SK-N-SH (cell line): ENCODE measurements at places on chromosomes 5 and 9.
A peak's percentile ranks its signal among the peaks of the same experiment; 100 is the strongest.

DNA sequence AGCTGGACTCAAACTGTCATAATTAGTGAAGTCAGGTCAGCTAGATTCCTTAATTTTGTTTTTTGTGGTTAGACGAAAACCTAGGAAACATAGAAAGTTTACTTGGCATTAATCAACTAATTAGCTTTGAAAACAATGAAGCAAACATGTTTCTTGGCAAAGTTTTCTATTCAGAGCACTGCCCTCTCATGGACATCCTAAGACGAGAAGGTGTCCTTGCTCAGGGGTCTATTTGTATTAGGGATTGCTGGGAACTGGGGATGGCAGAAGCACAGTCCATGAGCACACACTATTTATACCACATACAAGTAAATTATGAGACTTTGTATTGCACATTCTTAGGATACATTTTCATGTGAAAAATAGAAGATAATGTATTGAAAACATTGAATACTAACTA, 49.7 kb downstream of the POC5 start:
- no peak for DNase-seq
- H3K4me1 ChIP-seq = no peaks in the 10 kb centered on the region
- H3K4me3 ChIP-seq = no peak overlapping the region
- no peak overlapping the region for H3K27ac ChIP-seq
- 0 out of 2 replicates have a peak, but pooled peaks cover 5% of the 10 kb centered on the region for H3K36me3 ChIP-seq
- H3K27me3 ChIP-seq = no peaks in the 10 kb centered on the region

- no peaks in the 10 kb centered on the region for H3K27me3 ChIP-seq
- H3K4me1 ChIP-seq = no peaks in the 10 kb centered on the region; the same call in 1 of the 2 replicates
- no peak for DNase-seq
- H3K27ac ChIP-seq = no peak overlapping the region
- no peaks in the 10 kb centered on the region for H3K36me3 ChIP-seq
Measured at GRCh38 chr5:95963650-95964410, 2.2 kb upstream of the ELL2 start.

GRCh38 chr5:150001660-150002486, 1.3 kb downstream of the HMGXB3 start:
- H3K4me1 ChIP-seq = peaks cover 13% of the 10 kb centered on the region; the same call in 1 of the 2 replicates
- H3K4me3 ChIP-seq = peak overlapping the region; percentile 83
- peaks cover 25% of the 10 kb centered on the region for H3K36me3 ChIP-seq
- no peaks in the 10 kb centered on the region for H3K27me3 ChIP-seq
- peak overlapping the region; percentile 85 for H3K27ac ChIP-seq

DNA sequence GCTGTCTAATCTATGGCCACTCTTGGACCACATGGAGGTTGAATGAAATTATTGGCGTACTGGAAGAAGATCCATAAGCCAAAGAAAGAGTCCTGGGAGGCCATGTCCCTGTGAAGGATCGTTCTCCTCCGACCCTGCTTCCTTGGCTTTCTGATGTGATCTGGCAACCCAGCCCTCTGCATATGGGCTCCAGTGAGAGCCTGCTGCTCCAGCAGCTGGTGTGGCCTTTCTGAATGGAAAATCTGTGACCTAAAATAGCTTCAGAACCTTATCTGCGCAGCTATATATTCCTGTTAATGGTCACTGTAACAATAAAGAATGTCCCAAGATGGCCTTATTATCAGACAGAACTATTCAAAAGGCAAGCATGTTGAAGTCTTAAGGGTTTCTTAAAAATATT, 40.2 kb upstream of the PHF2 start:
- no peak overlapping the region for H3K27ac ChIP-seq
- peaks cover 56% of the 10 kb centered on the region for H3K36me3 ChIP-seq
- H3K27me3 ChIP-seq = no peaks in the 10 kb centered on the region
- DNase-seq = no peak
- H3K4me3 ChIP-seq = no peak overlapping the region
- H3K4me1 ChIP-seq = no peaks in the 10 kb centered on the region; the same call in 1 of the 2 replicates

GRCh38 chr9:40914772-40915659, 213.5 kb downstream of the FOXD4L6 start:
- no peaks in the 10 kb centered on the region for H3K27me3 ChIP-seq
- H3K27ac ChIP-seq = no peak overlapping the region
- H3K4me1 ChIP-seq = no peaks in the 10 kb centered on the region
- H3K4me3 ChIP-seq = no peak overlapping the region

- H3K4me3 ChIP-seq = no peak overlapping the region
- H3K27ac ChIP-seq = no peak overlapping the region
- DNase-seq = peak; percentile 64
- peaks cover 79% of the 10 kb centered on the region for H3K27me3 ChIP-seq
- H3K36me3 ChIP-seq = no peaks in the 10 kb centered on the region
Measured at GRCh38 chr9:136178061-136178772, 26.7 kb downstream of the LHX3 start.

GRCh38 chr9:32382565-32383320, 1.7 kb upstream of the ACO1 start:
- DNase-seq = no peak
- H3K27me3 ChIP-seq = no peaks in the 10 kb centered on the region
- H3K27ac ChIP-seq = no peak overlapping the region

- H3K27me3 ChIP-seq = peaks cover 5% of the 10 kb centered on the region; the same call in 1 of the 2 replicates
- H3K4me3 ChIP-seq = peak overlapping the region; percentile 26; the same call in 1 of the 2 replicates
- no peaks in the 10 kb centered on the region for H3K36me3 ChIP-seq
- no peak overlapping the region for H3K27ac ChIP-seq
Measured at GRCh38 chr9:91954841-91955471, 4.9 kb upstream of the ROR2 start.

GRCh38 chr5:106127985-106128384, 1542.8 kb downstream of the EFNA5 start:
- H3K4me3 ChIP-seq = no peak overlapping the region
- H3K36me3 ChIP-seq = no peaks in the 10 kb centered on the region
- H3K4me1 ChIP-seq = no peaks in the 10 kb centered on the region

DNA sequence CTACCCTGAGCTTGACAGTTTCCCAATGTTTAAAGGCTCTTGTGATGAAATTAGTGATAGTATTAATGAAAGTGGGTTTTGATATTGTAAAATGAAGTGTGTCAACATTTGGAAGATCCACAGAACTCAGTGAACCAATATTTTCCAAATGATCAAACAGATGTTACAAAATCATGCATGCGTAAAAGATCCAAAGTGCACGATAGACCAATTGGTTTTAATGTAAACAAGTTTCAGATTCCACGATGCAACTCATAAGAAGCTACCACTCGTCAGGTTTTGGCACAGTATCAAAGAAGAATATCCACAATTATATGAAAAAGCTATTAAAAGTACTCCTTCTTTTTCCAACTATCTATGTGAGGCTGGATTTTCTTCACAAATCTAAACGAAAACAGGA, 82.3 kb downstream of the SLC38A9 start:
- H3K4me1 ChIP-seq = peaks cover 10% of the 10 kb centered on the region
- H3K27ac ChIP-seq = no peak overlapping the region
- no peaks in the 10 kb centered on the region; the same call in 1 of the 2 replicates for H3K36me3 ChIP-seq
- no peak for DNase-seq
- H3K27me3 ChIP-seq = no peaks in the 10 kb centered on the region

DNA sequence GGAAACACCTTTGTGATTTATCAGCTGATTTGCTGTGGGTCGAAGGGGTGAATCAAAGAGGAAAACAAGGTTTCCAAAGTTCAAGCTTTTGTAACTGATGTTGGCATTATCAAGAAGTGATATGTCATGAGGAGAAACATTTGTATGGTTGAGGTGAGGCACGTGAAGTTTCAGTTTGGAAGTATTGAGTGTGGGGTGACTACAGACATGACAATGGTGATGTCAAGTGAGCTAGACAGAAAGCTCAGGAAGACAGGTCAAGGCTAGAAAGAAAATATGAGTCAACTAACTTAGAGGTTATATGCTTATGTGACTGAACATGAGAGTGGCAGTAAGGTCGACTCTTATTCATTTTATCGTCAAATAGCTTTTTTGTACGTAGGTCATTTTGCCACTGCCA, 99.1 kb downstream of the RAB3C start:
- no peaks in the 10 kb centered on the region for H3K36me3 ChIP-seq
- no peak overlapping the region for H3K27ac ChIP-seq
- H3K4me1 ChIP-seq = peaks cover under 1% of the 10 kb centered on the region
- H3K4me3 ChIP-seq = no peak overlapping the region
- no peak for DNase-seq

DNA sequence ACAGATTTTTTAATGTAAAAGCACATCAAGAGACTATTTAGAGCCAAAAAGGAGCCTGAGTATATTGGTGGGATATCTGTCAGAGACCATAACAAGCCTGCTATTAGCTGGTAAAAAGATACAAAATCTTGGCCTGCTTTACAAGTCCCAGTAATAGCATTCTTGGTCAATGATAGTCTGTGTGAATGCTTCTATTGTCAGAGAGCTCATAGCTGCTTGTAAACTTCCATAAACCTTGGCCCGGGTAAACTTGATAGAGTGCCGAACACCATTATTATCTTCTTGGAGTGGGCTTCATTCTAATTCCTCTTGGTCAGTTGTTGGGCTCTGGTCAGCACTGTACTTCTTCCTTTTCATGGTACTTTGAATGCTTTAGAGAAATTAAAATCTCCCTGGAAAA, 64.0 kb downstream of the UBAP1 start:
- no peaks in the 10 kb centered on the region for H3K4me1 ChIP-seq
- no peak for DNase-seq
- H3K27me3 ChIP-seq = no peaks in the 10 kb centered on the region
- peaks cover 28% of the 10 kb centered on the region for H3K36me3 ChIP-seq

DNA sequence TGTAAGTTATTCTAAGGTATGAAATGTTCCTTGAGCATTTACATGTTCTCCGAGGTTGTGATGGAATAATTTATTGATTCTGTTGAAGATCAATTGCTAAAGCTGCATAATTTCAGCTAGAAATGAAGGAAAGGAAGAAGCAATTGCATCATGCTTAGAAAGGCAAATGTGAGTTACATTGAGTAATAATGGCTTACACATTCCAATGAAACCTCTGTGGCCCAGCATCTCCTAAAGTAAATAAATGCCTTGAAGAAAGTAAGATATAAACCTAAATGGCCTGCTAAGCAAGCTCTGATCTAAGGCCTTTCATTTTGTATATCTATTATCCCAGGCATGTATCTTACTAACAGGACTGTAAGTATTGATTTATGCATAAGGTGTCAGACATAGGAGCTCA, 677.3 kb upstream of the RGMB start:
- H3K27me3 ChIP-seq = no peaks in the 10 kb centered on the region
- H3K4me1 ChIP-seq = peaks cover 9% of the 10 kb centered on the region; the same call in 1 of the 2 replicates
- no peaks in the 10 kb centered on the region for H3K36me3 ChIP-seq
- no peak for DNase-seq
- H3K27ac ChIP-seq = no peak overlapping the region

GRCh38 chr9:11701706-11702105, 991.5 kb upstream of the TYRP1 start:
- H3K27ac ChIP-seq = no peak overlapping the region
- no peak for DNase-seq
- no peaks in the 10 kb centered on the region for H3K4me1 ChIP-seq
- no peaks in the 10 kb centered on the region for H3K36me3 ChIP-seq
- no peaks in the 10 kb centered on the region for H3K27me3 ChIP-seq

GRCh38 chr9:107261106-107261505, 22.0 kb upstream of the RAD23B start:
- no peaks in the 10 kb centered on the region for H3K36me3 ChIP-seq
- no peaks in the 10 kb centered on the region for H3K4me1 ChIP-seq
- no peaks in the 10 kb centered on the region for H3K27me3 ChIP-seq
- H3K4me3 ChIP-seq = no peak overlapping the region
- DNase-seq = no peak
- H3K27ac ChIP-seq = no peak overlapping the region

- no peak overlapping the region for H3K27ac ChIP-seq
- H3K4me1 ChIP-seq = peaks cover 31% of the 10 kb centered on the region; the same call in 1 of the 2 replicates
- DNase-seq = no peak
- no peaks in the 10 kb centered on the region for H3K36me3 ChIP-seq
- no peak overlapping the region for H3K4me3 ChIP-seq
- H3K27me3 ChIP-seq = no peaks in the 10 kb centered on the region
Measured at GRCh38 chr5:109695005-109695926, 5.5 kb downstream of the MAN2A1 start.

DNA sequence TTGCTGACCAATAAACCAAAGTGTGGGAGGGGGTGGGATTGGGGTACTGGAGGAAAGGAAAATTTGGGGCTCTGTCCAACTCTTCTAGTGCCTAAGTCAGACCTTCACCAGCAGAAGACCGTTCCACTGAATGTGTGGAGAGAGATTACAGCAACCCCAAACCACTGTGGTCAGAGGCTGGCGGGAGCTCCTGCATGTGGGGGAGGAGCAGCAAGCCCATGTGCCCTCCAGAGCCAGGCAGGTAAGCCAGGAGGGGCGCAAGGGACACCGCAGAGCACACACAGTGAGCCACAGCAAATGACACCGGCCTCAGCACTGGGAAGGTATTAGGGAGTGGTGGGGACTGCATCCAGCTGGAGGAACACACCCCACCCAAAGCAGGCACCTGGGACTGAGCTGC, 62.9 kb downstream of the SMIM23 start:
- H3K27ac ChIP-seq = no peak overlapping the region
- no peaks in the 10 kb centered on the region for H3K27me3 ChIP-seq
- H3K36me3 ChIP-seq = no peaks in the 10 kb centered on the region
- H3K4me3 ChIP-seq = no peak overlapping the region
- DNase-seq = no peak
- H3K4me1 ChIP-seq = peaks cover 8% of the 10 kb centered on the region; the same call in 1 of the 2 replicates

- no peaks in the 10 kb centered on the region for H3K4me1 ChIP-seq
- no peak overlapping the region for H3K27ac ChIP-seq
- H3K27me3 ChIP-seq = no peaks in the 10 kb centered on the region
- H3K4me3 ChIP-seq = no peak overlapping the region
- H3K36me3 ChIP-seq = no peaks in the 10 kb centered on the region
Measured at GRCh38 chr9:17380126-17380861, 198.6 kb upstream of the SH3GL2 start.

- H3K4me1 ChIP-seq = no peaks in the 10 kb centered on the region
- no peak for DNase-seq
- H3K27me3 ChIP-seq = no peaks in the 10 kb centered on the region
- no peak overlapping the region; the same call in 1 of the 2 replicates for H3K27ac ChIP-seq
Measured at GRCh38 chr5:13566871-13567339, 377.6 kb downstream of the DNAH5 start.

DNA sequence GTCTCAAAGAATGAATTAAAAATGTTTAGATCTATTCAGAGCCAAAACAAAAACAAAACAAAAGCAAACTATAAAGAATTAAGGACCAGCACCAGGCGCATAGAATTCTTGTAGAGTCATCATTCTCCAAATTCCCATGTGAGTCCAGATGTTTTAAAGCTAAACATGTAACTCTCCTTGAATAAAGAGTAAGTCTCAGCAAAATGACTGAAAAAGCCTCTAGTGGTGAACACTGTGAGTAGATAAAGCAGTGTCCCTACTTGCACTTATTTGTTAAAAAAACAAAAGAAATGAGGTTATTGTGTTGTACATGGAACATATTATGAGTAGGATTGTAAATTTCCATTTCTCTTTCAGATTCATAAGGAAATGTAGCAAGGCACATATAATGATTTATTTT, 44.0 kb downstream of the NNT start:
- H3K4me1 ChIP-seq = peaks cover 7% of the 10 kb centered on the region
- no peak overlapping the region for H3K27ac ChIP-seq
- no peaks in the 10 kb centered on the region for H3K27me3 ChIP-seq
- no peak for DNase-seq

DNA sequence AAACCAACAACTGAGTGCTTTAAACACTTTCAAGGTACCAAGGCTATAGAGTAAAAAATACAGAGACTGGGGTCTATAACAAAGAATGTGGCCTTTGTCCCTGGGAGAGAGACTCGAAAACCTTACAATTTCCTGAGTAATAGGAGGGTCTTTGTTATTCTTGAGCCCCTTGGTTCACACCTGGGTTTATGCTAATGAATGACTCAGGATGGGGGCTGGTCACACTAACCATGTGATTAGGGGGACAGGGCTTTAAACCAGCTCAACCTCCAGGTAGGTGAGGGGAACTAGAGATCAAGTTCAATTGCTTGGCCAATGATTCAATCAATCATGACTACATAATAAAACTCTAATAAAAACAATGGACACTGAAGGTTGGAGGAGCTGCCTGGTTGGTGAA, 50.2 kb downstream of the PLPP1 start:
- H3K4me1 ChIP-seq = peaks cover 8% of the 10 kb centered on the region; the same call in 1 of the 2 replicates
- H3K4me3 ChIP-seq = no peak overlapping the region
- DNase-seq = no peak
- H3K27me3 ChIP-seq = no peaks in the 10 kb centered on the region
